Stimulated activated CD8-positive, alpha-beta memory T cell treated with anti-CD3 and anti-CD28 coated beads, Interleukin-4, amount 100 ng/mL, for 1 hour (primary cell): ENCODE measurements at places on chromosomes 6 and 20.
A peak's percentile ranks its signal among the peaks of the same experiment; 100 is the strongest.

DNA sequence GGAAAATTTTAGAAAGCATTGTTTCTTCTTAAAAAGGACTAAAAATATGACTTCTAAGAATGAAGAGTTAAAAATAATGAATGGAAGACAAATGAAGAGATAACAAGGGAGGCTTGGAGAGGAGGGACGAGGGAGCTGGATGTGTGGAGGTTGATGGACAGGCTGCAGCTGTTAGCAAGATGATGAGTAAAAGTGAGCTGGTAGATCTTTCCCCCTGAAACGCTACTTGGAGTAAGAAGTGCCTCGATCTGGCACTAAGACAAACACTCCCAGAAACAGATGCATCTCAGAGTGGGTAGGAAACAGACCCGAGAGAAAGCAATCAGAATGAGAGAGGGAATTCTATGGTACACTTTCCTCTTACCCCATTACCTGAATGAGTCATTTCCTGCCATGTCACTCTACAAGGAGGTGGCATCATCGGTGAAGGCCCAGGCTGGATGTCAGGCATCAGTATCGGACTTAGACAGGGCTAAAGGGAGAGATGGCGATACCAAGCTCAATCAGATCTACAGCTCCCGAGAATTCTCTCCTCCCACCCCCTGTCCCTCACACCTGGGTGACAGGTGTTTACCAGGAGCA lies 154.1 kb upstream of the BMP2 start:
- no peak for DNase-seq

DNA sequence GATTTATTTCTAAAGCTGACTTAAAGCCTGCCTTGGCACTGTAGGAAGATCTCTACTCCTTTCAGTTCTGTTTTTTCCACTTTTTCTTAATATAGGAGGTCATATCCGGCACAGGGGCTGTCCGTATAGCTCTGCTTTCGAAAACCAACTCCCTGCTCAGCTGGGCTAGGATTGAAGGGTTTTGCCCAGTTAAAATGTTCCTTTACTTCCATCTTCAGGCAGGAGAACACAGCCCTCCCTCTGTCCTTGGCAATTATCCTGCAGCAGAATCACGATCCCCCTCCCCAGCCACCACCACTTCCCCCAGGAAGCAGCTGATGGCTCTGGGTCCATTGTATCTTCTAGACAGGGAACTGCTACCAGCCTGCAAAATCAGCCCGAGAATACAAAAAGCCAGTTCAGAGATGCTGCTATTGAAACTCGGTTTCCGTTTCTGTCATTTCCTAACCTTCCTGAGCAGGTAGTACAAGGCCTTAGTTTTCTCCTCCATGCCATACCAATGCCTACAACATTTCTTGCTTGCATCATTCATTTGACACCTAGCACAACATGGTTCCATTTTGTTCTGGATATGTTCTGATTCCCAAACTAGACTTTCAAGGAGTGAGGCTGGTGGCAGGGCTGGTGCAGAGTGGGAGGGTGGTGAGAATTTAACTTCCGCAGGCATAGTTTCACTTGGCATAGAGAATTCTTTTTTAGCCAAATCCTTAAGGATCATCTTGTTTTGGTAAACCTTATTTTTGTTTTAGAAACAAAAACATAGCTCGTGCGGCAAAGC lies 53.9 kb downstream of the FAM50B start:
- DNase-seq = no peak

DNA sequence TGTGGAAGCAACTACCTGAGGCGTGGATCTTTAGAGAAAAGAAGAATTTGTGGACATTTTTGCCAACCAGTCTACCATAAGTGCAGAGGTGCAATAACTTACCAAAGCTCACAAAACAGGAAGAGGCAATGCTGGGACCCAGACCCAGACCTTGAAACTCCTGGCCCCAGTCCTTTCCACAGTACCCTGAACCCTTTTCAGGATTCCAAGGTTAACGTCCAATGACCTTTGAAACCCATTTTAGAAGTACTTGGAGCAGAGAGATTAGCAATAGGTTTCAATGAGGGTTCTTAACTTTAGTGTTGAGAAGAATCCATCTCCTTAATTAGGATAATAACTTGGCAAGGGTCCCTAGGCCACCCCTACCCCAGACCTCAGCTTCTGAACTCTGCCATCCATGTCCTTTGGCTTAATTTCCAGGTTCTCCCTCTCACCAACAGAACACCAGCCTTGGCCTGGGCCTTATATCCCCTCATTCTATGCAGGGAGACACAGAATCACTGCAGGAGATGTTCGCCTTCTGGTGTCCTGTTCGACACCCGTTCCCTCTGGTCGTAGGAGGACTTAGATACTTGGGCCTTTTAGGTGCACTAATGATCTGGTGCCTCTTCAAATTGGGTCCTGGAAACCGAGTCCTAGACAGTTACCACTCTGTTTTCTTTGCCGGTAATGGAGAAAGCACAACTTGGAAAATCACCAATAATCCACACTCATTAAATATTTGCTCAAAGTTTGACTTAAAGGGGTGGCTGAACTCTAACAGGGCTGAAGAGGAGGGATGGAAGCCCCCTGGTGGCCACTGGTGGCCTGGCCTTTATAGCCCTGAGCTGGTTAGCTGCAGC lies 40.6 kb downstream of the ISM1 start:
- peak; percentile 28 for DNase-seq

DNA sequence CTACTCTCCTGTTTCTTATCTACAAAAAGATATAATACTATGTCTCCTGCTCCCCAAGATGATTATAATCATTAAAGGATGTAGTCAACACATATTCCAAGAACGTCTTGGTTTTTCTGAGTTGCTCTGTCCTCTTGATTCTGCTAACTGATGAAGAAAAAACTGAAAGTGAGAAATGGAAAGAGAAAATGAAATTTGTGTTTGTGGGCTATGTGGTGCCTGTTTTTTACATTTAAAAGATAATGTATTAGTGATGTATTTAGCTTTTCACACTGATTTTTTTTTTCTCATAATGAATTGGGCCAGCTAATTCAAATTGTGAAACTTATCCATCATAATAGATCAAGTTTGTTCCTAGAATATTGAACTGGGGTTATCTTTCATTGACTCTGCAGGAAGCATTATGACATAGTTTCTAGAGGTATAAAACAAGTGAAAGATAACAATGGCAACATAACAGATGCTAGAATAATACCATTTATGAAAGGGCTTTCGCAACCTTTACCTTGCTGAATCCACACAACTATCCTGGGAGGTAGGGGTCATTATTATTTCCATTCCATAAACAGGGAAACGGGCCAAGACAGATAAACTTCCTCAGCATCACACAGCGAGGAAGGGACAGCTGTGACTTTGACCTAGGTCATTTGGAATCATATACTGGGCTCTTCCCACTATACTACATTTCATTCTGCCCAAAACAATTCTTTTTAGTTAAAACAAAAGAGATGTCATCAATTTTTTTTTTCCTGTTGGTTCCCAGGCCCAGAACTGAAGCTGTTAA lies 336.7 kb downstream of the GJA1 start:
- DNase-seq = no peak

DNA sequence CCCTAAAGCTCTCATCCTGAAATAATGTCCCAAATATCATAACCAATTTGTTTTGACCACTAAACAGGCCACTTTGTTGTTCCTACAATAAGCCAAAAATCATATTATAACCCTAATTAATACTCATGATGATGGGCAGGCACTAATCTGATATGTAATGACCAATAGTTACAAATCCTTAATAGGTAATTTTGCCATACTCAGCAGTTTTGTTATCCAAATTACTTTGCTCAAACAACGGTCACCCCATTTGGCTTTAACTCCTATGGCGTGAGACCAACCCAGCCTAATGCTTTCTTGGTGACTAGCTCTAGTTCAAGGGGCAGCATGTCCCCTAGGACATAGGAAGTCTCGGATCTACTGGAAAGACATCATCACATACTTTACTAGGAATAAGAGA lies 123.2 kb upstream of the ID4 start:
- no peak for DNase-seq

GRCh38 chr20:50439539-50440453 lies 70.4 kb upstream of the PTPN1 start:
- no peak for DNase-seq

GRCh38 chr20:47289096-47289495 lies 67.4 kb downstream of the ZMYND8 start:
- no peak for DNase-seq

DNA sequence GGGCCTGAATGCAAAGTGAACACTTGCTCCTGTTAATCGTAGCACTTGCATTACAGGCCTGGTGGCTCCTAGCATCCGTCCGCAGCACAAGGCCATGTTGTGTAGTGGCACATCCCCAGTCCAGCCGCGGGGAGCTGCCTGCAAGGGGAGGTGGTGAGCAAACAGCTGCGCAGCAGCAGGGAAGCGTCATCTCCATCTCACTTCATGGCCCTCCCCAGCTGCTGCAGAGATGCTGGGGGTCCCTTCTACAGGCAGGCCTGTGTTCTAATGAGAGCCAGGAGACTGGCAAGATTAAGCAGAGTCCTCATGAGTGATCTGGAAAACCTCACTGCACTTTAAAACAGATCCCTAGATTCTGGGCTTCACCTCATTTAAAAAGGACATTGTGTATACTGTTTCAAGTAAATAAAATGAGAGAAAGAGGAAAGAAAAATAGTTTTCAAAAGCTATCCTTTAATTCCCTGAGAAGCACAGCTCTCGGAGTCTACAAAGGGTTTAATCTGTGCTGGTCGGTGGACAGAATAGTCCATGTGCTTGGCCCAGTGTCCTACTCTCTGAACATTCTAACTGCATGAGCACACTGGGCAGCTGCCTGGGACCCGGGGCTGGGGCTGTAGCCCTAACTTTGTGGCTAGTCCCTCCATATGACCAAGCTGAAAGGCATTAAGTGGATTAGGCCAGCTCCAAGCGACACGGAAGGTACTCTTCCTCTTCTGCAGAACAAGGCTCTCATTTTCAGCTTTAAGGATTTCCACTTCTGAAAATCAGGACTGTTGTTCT lies 125.8 kb downstream of the LY86 start:
- DNase-seq = no peak

DNA sequence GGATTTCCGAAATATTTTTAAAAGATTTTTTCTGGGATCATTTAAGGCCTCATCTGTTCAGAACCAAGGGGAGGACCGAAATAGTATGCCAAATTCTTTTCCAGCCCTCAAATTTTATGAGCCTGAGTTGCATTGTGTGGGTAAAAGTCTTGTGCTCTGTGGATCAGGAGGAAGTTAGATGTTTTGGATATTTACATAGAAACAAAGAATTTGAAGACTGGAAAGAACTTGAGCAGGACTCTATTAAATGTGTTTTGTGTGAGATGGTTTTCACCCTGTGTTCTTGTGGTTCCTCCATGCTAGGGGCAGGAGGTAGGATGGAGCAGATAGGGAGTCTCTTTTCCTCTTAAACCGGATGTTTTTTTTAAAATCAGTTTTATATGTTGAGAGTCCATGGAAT lies 329.1 kb downstream of the LAMA2 start:
- DNase-seq = no peak

- no peak for DNase-seq
Observed at GRCh38 chr6:5126214-5126613, 41.1 kb downstream of the PPP1R3G start.

DNA sequence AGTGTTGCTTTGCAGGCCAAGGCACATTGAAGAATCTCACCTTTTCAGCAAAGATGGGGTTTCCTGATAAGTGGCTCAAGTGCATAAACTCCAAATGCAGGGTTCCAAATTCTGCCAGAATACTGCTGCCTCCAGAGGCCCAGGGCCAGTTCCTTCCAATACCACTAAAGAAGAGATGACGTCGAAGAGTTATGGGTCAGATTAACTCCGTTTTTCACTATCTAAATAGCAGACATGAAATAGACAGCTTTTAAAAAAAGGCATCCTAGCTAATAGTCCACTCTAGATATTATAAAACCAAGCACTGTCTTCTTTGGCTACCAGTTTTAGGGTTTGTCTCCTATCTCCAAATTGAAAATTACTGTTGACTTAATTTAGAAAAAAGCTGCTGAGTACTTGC lies 126.3 kb upstream of the FAM184A start:
- DNase-seq = no peak

- DNase-seq = no peak
Observed at GRCh38 chr6:20071998-20072397, 140.3 kb downstream of the MBOAT1 start.

DNA sequence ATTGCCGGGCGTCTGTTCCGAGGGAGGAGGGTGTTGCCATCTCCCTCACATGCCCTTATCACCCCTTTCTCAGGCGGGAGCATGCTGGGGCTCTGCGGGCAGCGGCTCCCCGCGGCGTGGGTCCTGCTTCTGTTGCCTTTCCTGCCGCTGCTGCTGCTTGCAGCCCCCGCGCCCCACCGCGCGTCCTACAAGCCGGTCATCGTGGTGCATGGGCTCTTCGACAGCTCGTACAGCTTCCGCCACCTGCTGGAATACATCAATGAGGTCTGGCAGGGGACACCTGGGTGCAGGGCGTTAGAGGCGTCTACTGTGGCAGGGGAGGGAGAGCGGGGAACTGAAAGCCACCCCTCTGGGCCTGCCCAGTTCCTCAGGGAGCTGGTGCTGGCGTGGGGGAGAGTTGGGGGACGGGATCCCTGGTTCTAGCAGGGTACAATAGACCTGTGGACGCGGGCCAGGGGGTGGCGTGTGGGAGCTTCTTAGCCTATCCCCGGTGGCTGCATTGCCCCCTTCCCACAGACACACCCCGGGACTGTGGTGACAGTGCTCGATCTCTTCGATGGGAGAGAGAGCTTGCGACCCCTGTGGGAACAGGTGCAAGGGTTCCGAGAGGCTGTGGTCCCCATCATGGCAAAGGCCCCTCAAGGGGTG lies 697 bp downstream of the PPT2 start:
- peak; percentile 48 for DNase-seq

DNA sequence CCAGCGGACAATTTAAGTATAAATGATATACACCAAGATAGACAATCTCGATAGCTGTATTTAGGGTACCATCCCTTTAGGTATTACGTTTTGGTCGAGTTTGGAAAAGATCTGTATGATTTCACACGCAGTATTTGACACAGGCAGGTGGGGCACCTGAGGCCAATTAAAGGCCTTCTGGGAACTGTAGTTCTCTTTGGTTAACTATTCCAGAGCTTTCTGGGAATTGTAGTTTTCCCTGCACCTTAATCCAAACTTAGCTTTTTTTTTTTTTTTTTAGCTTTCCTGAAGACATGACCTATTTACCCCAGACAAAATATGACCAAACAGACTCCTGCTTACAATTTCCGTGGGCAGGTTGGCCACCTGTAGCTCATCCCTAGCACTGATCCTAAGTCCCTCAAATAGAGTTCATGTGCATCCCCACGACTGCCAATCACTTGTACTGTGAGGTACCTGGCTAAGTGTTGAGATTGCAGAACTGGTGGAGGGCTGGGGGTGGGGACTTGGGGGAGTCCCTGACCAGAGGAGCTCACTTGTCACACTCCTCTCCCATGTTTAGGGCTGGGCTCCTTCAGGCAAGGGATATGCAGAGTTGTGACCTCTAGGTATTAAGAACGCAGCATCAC lies 999 bp upstream of the EHMT2 start:
- no peak for DNase-seq

DNA sequence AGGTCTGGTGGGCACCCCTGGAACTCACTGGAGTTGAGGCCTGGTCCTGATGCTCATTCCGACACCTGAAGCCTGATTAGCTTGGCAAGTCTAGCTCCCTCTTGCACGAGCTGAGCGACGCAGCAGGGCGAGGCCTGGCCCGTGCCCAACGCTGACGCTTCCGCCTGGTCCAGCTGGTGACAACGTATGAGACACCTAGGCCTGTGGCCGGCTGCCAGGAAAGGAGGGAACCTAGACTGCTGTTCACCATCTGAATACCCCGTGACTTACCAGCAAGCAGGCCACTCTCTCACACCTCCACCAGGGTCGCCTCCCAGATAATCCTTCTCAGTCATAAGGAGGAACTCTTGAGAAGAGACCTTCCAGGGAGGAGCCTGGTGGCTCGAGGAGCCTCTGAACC lies 24.5 kb downstream of the YTHDF1 start:
- no peak for DNase-seq
